ENCODE measurements at places on chromosomes 5 and 9.

DNA sequence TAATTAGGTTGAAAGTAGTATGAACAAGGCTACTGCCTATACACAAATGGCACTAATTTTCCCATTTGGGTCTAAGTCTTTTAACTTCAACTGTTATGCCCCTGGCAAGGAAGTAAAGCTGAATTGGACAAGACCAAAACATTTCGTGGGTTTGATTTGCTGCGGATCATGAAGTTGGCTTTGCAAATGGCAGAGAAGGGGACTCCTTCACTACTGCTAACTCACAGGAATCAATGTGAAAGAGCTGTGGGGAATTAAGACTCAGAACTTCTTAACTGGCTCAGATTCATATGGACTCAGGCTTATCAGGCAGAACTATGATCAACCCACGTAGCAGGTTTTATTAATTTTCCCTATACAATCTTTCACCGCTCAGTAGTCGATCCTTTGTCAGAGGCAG is 73.8 kb upstream of the IFNE start:
- DNase-seq: no peak

- DNase-seq: no peak
Measured at GRCh38 chr5:105554568-105555169, 1992.1 kb upstream of the NUDT12 start.

- DNase-seq: no peak
Measured at GRCh38 chr5:67510204-67510603, 313.6 kb upstream of the CD180 start.

DNA sequence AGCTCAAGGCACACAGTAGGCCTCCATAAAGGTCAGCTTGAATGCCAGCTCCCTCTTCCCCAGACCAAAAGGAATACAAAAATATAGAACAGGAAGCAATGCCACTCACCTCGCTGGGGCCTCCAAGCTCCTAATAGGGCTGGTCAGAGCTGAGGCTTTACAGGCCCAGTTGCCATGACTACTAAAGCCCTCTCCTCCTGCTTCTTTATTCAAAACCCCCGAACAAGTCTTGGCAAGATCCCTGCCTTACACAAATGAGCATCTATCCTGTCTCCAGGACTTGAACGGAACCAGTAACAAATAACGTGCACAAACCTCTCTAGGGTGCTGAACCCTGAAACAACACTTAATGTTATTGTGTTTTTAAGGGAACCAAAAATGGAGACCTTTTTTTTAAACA is 136.3 kb downstream of the SIL1 start:
- DNase-seq: no peak

DNA sequence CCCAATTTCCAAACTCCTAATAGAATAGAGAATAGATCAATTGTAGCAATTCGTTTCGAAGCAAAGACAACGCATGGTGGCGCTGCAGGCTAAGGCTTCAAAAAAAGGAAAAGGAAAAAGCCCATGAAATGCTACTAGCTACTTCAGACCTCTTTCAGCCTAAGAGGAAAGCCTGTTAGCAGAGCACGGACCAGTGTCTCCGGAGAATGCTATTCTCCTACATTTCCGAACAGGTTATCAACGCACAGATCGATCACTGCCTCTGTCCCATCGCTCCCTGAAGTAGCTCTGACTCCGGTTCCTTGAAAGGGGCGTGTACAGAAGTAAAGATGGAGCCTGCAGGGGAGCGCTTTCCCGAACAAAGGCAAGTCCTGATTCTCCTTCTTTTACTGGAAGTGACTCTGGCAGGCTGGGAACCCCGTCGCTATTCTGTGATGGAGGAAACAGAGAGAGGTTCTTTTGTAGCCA is at the start of gene PCDHB15:
Gene PCDHB15 (plus strand): TSS at position 146 of the 468 bp plus-strand sequence. CDS start 184 bp downstream, at position 330.
- DNase-seq: no peak

GRCh38 chr5:167573370-167574127 is 717.9 kb upstream of the WWC1 start:
- no peak for DNase-seq

DNA sequence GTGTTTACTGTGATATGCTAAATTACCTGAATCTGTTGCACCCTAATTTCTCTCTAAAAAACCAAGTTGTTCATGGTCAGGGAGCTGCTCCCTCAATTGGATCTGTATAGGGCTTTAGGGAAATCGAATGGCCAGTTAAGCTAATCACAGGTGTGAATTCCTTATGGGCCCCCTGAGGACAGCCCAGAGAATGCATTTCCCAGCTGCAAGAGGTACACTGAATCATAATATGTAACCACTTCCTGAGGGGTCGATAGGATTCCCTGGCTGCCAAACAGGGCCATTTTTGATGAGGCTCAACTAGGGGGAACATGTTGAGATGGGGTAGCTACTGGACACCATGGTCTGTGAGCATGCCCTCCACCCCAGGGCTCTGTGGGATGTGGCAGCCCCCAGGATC is 478.6 kb downstream of the CCDC171 start:
- DNase-seq: no peak

- DNase-seq: no peak
Measured at GRCh38 chr5:148336704-148337435, 1.5 kb downstream of the SPINK9 start.

- no peak for DNase-seq
Measured at GRCh38 chr5:148176480-148176879, 8.1 kb downstream of the SPINK14 start.
